ENCODE measurements at places on chromosomes 7 and 10.

GRCh38 chr10:58590152-58590840 lies 77.6 kb downstream of the BICC1 start:
- DNase-seq = no peak

DNA sequence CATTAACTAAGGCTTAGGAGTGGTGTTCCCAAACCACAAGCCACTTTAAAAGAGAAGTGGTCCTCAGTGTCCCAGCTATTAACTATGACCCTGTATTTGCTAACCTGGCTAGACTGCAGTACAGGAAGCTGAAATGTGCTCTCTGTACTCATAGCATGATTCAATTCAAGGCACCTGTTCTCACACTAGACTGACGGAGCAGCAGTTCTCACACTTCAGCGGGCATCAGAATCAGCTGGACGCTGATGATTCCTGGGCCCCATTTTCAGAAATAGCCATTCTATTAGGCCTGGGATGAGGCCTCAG lies 24.5 kb upstream of the MSRB2 start:
- no peak for DNase-seq

- peak; percentile 46 for DNase-seq
These were observed 527 bp downstream of the AKR1B1 start for GRCh38 chr7:134458341-134458805.

DNA sequence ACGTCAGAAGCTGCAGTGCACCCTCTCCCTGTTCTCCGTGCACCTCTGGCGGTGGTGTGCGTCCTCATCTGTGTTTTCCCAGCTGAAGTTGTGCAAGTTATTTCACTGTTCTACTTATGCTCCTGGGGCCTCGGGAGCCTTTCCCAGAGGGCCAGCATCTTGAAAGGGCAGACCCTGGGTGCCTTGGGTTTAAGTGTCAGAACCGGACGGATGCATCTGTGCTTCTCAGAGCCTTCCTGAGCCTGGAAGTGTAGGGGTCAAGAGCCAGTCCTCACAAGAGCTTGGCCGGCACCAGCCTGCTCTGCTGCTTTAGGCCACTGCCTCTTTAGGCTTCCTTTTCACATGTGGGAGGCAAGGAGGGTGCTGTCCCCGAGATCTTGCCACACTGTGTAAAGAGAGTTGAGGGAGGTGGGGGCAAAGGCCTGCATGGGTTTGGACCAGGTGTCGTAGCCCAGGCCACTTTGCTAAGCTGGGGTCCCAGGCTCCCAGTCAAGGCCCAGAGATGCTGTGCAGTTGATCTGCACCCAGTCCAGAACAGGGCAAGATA lies 128.9 kb upstream of the NPS start:
- DNase-seq = no peak

DNA sequence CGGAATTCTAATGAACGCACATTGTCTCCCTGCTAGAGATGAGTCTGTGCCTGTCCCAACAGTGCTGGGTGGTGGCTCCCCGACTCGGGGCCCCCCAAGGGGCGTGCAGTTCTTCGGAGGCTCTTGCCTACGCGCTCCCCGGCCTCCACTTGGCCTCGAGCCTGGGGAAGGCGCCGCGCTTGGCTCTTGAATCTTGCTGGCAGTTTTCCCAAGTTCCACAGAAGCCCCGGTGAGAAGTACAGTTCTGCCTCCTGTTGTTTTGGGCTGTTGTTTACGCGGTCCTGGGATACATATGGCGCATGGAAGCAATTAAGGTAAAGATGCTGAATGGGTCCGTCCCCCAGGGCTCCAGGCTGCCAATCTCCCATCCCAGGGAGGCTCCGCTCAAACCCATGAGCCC lies 32.6 kb upstream of the UNCX start:
- no peak for DNase-seq

- no peak for DNase-seq
These were observed 606.5 kb upstream of the PFKP start for GRCh38 chr10:2460812-2461211.

- DNase-seq = no peak
These were observed 162.3 kb upstream of the KLF14 start for GRCh38 chr7:130896051-130896881.

GRCh38 chr10:85936161-85936560 lies 430.4 kb downstream of the GRID1 start:
- no peak for DNase-seq

DNA sequence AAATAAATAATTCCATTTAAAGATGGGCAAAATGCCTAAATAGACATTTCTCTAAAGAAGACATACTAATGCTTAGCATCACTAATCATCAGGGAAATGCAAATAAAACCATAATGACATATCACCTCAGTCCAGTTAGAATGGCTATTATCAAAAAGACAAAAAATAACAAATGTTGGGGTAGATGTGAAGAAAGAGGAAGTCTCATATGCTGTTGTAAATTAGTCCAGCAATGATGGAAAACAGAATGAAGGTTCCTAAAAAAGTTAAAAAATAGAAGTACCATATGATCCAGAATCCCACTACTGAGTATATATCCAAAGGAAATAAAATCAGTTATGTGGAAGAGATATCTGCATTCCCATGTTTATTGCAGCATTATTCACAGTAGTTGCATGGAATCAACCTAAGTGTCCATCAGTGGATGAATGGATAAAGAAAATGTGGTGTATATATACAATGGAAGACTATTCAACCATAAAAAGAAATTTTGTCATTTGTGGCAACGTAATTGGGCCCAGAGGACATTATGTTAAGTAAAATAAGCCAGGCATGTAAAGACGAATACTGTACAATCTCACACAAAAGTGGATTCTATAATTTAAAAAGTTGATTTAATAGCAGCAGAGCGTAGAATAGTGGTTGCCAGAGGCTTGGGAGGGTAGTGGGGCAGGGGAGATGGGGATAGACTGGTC lies 52.0 kb downstream of the TCAF1 start:
- no peak for DNase-seq

DNA sequence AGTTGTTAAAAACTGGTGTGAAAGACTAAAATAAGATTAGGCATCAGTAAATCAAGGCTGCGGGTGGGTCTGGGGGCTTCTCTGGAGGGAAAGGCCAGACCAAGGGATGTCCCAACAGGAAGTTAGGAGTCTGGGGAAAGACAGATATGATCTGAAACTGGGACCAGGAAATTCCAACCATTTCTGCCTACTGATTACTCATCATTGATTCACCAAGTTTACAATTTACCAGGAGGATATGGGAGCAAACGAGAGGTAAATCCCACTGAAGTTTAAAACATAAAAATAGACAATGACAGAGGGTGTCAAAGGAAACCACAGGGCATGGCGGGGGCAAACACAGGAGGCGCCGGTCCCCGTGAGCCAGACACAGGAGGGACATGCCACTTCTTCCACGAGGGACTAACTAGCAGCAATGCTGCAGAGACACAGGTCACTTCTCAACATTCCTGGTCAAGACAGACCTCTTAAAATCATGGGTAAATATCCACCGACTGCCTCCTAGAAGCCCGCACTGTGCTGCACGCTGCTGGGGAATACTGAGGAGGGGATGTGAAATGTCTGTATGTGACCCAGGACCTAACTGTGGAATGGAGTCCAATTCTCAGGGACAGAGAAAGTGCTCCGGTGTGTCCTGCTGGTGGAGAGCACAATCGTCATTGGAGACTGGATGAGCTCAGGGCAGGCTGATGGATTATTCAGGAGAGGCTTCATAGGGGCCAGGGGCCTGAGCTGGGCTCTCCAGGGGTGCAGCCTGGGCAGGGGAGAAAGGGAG lies 153.4 kb upstream of the KLF14 start:
- DNase-seq = no peak

GRCh38 chr7:94590526-94591162 lies 65.3 kb downstream of the SGCE start:
- DNase-seq = no peak

- no peak for DNase-seq
These were observed 315.1 kb downstream of the BBS9 start for GRCh38 chr7:33444511-33444910.

- no peak for DNase-seq
These were observed 30.0 kb downstream of the GBF1 start for GRCh38 chr10:102275343-102275742.

DNA sequence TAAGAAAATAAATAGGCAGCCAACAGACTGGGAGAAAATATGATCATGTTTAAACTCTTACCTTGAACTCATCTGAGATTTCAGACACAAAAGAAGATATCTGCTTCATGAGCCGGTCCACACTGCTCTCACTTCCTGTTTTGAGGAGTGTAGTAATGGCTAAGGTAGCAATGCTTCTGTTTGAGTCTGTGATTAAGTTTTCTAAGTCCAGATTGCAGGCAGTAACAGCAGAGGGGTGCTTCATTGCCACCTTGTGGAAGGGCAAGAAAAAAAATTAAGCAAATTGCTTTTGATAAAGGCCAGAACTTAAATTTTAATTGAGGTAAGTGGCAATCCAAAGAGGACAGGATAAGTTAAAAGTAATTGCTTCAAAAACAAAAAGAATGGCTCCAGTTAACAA lies 69.1 kb downstream of the MEST start:
- no peak for DNase-seq

DNA sequence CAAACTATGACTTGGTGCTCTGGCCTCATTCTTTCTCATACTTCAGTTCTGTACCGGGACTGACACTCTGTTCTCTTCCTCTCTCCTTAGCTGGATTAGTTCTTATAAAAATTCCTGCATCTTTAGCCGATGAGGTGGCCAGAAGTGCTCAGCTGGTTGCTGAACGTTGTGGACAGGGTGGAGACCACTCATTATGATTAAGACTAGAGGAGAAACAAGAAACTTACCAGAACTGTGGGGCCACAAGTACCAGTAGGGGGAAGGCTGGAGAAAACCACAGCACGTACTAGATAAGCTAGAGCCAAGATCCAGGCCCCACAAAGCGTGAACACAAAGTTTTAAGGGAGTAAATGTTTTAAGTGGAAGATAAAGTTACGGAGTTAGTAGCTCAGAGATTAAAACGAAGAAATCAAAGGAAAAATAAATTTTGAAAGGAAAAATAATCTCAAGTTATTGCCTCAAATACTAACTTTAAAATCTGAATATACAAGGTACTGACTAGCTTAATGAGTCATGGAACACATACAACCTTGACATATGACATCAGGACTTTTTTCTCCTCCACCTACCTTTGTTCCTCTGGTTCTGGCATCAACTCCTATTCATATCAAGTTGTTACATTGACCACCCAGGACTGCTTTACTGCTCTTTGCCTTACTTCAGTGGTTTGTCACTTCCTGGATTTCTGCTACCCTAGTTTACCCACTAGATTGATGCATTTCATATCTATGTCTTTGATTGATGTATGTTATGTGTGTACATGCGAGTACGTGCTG lies 469.0 kb downstream of the TFEC start:
- DNase-seq = no peak

GRCh38 chr7:123305840-123306375 lies 106.1 kb upstream of the SLC13A1 start:
- DNase-seq = no peak

DNA sequence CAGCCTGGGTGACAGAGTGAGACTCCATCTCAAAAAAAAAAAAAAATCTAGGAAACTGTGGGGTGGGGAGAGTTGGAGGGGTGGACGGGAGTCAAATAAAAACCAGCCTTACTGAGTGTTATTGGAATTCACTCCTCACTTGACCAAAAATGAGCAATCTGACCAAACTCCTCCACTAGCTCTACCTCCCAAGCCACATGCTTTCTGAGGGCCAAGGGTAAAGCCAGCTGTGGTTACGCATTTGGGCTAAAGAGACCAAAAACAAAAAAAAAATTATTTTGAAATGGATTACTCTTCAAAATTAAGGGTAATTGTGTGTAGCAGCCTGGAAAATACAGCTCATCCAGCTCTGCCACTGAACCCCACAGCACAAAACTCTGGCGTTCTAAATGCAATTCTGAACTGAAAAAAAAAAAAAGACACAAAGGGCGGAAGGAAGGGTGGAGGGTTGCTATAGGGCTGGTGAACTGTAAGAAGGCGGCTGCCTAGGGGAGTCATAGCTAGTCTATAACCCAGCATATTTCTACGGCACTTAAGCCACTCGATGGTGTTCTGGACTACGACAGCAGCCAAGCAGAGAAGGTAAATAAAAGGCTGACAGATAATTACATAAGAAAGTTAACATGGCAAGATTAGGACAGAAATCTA lies 7.8 kb downstream of the ELMO1 start:
- DNase-seq = no peak

DNA sequence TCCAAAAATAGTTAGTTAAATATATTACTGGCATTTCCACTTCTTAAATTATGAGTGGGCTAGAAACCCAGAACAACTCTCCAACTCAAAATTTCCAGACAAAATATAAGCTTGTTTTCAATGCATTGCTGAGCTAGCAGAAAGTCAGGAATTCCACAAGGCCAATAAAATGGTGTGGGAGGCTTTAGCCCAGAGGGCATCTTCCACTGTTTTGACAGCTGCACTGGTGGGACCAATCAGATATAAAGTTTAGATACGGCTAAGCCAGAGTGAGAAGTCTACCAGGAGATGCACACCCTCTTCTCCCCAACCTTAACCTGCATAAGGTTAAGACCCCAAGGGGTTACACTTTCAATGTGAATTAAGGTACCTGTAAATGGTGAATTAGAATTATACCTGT lies 76.6 kb downstream of the AMPH start:
- no peak for DNase-seq

GRCh38 chr10:6058682-6059475 lies 3.3 kb downstream of the IL2RA start:
- DNase-seq = no peak

DNA sequence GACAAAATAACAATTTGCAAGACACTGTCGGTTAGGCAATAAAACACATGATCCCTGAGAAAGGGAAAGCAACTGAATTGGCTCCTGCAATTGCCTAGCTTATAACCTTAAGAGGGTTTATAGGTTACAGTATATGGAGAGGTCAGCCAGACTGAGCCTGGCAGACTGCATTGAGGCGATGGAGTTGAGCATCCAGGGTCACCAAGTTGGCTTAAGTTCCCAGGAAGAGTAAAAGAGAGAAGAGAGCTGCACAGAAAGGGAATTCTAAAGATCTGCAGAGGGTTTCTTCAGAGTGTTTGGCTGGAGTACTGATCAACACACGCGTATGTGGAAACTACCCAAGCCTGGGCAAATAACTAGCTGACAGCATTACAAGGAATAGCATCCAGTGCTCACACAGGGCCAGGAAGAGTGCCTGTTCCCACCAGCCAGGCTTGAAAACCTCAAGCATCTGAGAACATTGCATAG lies 11.2 kb downstream of the ANKMY2 start:
- peak; percentile 27 for DNase-seq

DNA sequence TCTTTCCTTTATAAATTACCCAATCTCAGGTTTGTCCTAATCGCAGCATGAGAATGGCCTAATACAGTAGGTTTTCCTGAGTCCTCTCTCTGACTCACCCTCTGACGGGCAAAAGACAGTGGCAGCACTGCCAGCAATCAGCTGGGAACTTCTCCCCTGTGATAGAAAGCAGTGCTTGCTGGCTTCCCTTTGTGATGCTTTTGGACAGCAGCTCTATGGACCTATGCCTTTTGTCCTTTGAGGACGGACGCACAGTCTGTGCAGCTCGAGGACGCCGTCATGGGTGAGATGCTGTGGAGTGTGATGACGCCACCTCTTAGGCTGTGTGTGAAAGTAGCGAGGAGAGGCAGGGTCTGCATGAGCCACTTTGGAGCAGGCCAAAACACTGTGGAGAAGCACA lies 68.8 kb downstream of the KIAA1217 start:
- no peak for DNase-seq

GRCh38 chr10:128095753-128096469 lies 30.3 kb downstream of the MKI67 start:
- DNase-seq = no peak

GRCh38 chr7:135843214-135843613 lies 94.6 kb upstream of the FAM180A start:
- no peak for DNase-seq
